ENCODE measurements at places on chromosomes 3 and 15.

- DNase-seq: no peak
Measured at GRCh38 chr15:67138891-67139855, 73.8 kb downstream of the SMAD3 start.

GRCh38 chr3:63911509-63911872 lies 692 bp downstream of the SCAANT1 start:
- no peak for DNase-seq

DNA sequence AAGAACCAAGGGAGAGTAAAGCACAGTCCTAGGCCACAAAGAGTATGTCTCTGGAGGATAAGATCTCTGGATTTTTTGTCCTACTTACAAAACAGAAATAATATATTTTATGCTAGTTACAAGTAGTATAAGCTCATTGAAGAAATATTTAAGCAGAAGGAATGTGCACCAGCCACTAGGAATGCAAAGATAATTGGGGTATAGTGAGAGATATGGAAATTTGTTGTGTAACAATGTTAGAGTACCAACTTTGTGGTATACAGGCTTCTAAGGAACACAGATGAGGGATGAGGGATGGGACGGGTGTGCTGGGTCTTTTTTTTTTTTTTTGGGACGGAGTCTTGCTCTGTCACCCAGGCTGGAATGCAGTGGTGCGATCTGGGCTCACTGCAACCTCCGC lies 26.5 kb downstream of the AKAP13 start:
- no peak for DNase-seq

DNA sequence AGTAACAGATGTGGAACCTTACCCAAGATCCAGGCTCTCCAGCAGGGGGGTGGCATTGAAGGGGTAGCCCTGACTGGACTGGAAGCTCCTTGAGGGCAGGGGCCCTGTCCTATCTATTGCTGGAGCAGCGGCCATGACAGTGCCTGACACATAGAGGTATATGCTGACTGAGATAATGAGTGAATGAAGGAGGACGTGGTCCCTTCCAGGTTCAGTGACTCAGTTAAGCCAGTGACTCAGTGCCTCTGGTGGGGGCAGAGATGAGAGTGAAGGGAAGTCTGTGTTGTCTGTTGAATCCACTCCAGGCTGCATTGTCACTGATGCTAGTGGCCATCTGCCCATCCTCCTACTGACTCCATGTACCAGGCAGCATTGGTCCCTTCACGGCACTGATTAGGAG lies 13.0 kb upstream of the CTXND1 start:
- DNase-seq: no peak

- DNase-seq: no peak
Measured at GRCh38 chr15:46872286-46872980, 844.9 kb upstream of the SEMA6D start.

Measured in ELF-1 (cell line).